ENCODE measurements at places on chromosomes 11 and 22.

DNA sequence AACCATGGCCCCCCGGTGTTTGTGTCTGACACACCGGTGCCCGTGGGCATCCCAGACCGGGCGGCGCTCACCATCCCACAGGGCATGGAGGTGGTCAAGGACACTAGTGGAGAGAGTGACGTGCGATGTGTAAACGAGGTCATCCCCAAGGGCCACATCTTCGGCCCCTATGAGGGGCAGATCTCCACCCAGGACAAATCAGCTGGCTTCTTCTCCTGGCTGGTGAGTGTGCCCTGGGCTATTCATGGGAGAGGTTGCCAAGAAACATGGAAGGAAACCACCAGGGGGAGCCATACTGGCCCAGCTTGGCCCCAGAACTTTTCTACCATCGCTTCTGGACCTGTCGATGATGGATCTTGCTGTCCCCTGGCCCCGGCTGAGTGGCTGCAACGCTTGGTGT is 36.5 kb downstream of the PRDM11 start:
- no peak for DNase-seq

GRCh38 chr11:92765965-92766371 is 203.5 kb upstream of the MTNR1B start:
- no peak for DNase-seq

- no peak for DNase-seq
These were observed 1.7 kb downstream of the TMEM184B start for GRCh38 chr22:38271101-38271500.

DNA sequence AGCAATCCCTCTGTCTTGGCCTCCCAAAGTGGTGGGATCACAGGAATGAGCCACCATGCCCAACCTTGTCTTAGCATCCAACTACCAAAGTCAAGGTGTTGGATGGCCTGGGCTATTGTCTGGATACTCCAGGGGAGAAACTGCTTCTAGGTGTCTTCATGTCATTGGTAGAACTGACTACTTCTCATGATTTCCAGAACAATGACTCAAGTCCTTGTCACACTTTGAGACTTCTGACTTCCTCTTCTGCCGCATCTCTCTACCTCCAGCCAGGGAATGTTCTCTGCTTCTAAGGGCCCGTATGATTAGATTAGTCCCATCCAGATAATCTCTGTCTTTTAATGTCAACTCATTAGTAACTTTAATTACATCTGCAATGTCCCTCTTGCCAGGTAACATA is 30.6 kb downstream of the APOL6 start:
- no peak for DNase-seq

GRCh38 chr11:45076761-45077160 is 69.7 kb upstream of the PRDM11 start:
- no peak for DNase-seq

DNA sequence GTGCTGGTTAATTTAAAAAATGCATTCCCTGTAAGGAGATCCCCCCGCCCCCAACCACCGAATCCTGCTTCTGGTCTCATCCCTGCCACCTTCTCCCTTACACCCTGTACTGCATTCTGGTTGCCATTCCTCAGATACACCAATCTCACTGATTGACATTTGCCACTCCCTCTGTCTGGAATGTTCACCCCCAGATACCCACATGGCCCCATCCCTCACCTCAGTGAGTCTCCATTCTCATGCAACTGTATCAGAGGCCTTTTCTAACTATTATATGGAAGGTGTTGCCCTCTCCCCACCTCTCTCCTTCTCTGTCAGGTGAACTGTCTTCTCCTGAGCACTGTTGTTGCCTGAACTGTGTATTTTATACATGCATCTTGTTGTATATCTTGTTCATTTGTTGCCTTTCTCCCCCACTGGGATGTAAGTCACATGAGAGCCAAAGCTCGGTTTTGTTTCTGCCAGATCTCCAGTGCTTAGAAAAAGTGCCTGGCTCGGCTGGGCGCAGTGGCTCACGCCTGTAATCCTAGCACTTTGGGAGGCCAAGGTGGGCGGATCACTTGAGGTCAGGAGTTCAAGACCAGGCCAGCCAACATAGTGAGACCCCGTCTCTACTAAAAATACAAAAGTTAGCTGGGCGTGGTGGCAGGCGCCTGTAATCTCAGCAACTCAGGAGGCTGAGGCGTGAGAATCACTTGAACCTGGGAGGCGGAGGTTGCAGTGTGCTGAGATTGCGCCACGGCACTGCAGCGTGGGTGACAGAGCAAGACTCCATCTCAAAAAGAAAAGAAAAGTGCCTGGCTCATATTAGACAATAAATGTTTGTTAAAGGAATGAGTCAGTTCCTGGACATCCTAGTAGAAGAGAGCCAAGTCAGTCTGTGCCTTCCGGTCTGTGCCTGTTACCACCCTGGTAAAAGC is 61.0 kb downstream of the TNRC6B start:
- DNase-seq, result no peak

GRCh38 chr11:126736682-126737572 is 263.6 kb downstream of the KIRREL3 start:
- DNase-seq, result no peak

- no peak for DNase-seq
These were observed 594.7 kb downstream of the METTL15 start for GRCh38 chr11:28702871-28703270.

DNA sequence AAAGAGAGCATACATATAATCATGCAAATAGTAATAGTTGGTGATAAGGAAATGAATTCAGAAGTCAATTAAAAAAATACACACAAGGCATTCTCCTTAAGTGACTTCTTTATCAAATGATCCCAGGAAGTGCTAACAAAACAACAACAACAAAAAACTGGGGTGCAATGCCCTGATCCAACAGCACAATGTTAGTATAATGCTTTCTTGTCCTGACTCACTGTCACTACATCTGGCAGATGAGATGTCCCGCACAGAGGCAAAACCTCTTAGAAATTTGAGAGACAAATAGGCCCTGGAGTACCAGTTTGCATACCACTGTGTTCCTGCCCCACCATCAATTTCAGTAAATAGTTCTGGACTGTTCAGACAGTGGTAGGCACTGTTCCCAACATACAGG is 11.0 kb upstream of the AMBRA1 start:
- no peak for DNase-seq

DNA sequence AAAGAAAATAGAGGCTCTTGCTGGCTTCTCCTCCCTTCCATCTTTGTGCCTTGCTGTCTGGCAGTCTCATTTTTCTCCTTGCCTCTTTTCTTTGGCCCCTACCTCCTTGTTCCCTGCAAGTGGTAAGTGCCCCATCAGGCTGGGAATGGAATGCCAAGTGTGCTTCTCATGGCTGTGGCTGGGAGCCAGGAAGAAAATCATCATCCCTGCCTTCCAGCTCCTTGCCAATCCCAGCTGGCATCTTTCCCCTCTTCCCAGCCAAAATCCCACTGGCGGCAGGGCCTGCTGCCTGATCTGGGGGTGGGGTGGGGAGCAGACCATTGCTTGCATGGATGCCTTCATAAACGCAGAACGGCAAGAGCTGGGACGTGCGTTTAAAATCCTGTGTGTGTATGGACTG is 27.0 kb upstream of the SLC25A18 start:
- no peak for DNase-seq

GRCh38 chr11:130144861-130145281 is 14.7 kb upstream of the ST14 start:
- DNase-seq, result no peak

DNA sequence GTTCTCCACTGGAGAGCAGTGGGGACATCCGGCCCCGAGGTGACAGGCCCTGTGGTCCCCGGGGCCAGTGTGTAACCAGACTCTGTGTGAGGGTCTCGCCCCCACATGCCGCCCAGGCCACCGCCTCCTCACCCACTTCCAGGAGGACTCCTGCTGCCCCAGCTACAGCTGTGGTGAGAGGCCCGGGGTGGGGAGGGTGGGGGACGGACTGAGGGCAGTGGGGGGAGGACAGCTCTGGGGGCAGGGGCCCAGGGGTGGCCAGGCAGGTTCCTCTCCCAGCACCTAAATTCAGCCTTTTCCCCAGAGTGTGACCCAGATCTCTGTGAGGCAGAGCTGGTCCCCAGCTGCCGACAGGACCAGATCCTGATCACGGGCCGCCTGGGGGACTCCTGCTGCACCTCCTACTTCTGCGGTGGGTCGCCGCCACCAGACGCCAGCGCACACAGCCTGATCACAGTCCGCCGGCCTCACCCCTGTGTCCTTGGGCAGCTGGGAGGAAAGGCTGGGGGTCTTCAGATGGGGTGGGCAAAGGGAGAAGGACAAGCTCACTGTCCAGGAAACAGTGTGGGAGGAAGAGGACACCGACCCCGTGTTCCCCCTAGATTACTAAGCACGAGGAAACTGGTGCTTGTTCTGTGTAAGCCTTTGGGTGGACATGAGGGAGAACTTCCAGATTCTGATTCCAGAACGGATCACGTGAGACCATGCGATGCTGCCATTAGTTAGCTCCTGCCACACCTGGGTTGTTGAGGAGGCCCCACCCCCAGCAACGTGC is 84.4 kb upstream of the MYOD1 start:
- no peak for DNase-seq

- DNase-seq, result no peak
These were observed 142.4 kb downstream of the RCN1 start for GRCh38 chr11:32233276-32233675.

GRCh38 chr11:35178067-35178805 is 39.3 kb downstream of the CD44 start:
- no peak for DNase-seq

DNA sequence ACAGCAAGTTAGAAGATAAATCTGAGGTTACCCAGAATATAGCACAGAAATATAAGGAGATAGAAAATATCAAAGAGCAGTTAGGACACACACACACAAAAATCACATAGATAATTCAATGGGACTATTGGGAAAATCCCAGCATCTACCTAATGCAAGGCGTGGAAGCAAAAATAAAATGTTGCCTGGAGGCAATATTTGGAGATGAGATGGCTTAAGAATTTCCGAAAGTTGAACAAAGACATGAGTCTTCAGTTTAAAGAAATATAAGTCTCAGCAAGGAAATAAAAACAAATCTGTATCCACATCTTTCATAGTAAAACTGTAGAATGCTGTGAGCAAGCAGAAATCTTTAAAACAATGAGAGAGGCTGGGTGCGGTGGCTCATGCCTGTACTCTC is 29.5 kb upstream of the ACR start:
- DNase-seq, result no peak

GRCh38 chr22:20724676-20725454 is 49.0 kb upstream of the SERPIND1 start:
- no peak for DNase-seq

DNA sequence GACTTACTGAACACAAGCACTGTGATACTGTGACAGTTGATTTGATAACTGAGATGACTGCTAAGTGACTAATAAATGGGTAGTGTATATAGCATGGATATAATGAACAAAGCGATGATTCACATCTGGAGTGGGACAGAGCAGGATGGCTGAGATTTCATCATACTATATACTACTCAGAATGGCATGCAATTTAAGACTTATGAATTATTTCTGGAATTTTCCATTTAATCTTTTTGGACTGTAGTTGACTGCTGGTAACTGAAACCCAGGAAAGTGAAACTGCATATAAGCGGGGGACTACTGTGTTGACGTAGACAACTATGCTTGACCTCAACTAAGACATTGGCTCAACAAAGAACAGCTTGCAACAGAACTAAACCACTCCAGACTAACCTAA is 20.0 kb upstream of the NUCB2 start:
- DNase-seq, result no peak

DNA sequence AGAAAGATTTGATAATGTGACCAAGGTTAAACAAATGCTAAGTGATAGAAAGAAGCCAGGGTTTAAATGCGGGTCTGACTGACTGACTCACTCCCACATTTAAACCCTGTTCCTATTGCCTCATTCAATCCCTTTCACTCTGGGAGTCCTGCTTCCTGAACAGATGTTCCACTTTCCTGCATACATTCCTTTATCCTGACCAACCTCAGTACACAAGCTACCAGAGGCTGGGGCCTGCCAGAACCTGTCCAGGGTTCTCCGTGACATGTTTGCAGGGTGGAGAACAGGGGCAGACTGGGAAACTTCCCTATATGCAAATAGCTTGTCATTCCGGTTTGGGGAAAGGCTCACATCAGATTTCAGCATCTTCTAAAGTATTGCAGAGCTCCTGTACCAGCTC is 3.0 kb upstream of the ANKK1 start:
- no peak for DNase-seq

DNA sequence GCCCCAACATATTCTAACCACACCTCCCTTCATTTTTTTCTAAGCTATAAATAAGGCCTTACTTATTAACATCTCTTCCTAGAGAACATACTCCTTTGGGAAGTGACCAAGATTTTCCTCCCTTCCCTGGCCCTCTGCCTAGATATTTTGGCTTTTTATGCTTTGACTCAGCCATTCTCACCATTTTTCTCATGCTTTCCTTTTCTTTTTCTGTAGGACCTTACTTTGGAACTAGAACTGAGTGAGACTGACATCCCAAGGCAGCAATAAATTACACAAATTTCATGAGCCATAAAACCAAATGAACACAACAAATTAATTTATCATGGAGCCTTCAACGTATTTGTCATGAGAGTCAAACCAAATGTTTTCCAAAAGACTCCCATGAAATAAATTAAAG is 142.7 kb upstream of the CTSC start:
- DNase-seq, result no peak

Data from NCI-H1436 treated with DMSO at 0.1 percent for 48 hours (cell line).